ENCODE measurements at places on chromosomes 4 and X.

- DNase-seq: no peak
These were observed 71.1 kb downstream of the CRMP1 start for GRCh38 chr4:5821665-5822358.

DNA sequence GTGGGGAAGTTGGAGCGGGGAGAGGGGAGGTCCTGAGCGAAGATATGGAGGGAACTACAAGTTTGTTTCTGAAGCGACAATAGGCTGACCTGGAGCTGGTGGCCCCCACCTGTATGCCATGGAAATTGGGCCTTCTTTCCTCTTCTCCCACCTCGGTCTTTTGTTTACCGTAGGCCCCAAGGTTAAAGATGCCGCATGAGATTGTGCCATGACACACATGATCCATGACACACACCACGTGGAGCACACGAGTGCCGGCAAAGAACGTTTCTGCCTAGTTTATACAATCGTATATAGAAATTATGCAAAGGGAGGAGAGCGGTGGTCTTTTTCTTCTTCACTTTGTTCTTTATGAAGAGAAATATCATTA lies 408 bp downstream of the TMEM33 start:
- DNase-seq: peak; percentile 44

DNA sequence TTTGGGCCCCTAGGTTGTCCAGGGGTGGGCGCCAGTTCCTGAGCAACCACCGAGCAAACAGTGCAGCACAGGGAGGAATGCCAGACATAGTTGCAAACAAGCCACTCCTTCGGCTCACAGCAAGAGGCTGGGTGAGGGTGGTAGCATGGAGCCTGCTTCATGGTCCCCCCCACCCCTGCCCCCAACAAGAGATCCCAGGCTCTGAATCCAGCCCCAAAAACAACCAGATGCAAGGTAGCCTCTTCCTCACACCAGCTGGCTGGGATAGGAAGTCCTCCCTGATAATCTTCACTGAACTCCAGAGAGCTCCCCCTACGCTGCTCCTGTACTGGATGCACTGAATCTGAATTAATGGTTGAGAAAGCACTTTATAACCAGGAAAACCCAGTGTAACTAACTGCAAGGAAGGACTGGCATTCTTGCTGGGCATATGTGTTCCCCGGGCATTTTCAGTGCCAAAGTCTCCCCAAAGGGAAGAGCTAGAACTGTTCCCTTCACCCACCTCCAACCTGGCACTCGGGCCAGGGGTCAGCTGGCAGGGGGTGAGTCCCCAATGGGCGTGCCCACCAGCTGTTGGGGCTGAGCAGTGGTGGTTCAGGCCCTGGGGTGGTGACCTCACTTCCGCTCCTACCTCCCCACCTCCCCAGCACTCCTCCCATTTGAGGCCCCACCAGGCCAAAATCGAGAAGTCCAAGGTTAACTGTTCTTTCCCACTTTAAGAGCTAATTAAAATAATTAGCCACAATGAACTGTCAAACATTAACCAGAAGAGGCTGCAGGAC lies 1.5 kb downstream of the ELF4 start:
- no peak for DNase-seq

- DNase-seq: no peak
These were observed 268.4 kb upstream of the MAGEB18 start for GRCh38 chrX:25869761-25870160.

GRCh38 chr4:151340751-151341385 lies 15.5 kb upstream of the SH3D19 start:
- no peak for DNase-seq

DNA sequence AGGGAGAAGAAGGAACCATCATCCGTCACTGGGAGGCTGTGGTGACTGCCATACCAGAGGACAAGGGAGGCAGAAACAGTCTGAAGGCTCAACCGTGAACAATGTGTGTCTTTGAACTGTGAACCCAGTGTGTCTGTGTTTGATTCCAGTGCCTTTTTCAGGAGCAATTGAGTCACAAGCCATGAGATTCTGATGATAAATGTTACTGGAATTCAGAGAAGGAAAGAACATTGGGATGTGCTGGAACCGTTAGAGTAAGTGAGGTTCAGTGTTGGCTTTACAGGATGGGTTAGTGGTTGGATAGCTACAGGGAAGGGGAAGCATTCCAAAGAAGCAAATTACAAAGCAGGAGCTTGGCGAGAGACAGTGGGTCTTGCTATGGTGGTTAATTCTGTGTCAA lies 464.4 kb downstream of the TRIML1 start:
- DNase-seq: no peak

DNA sequence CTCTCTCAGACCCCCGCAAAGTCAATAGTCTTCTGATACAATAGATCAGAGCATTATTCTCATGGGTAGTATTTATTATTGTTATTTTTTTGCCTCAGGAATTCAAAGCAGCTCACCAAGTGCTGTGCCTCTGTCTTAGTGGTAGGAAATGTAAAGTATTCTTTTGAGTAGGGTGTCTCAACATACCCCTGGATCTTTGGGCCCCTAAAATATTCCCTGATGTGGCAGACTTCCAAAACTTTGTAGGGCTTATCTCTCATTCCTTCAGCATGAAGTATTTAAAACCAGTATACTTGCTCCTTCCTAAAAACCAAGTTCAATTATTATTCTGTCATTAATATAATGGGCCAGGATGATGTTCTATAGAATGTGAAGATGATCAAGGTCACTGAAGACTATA lies 115.3 kb upstream of the ZNF827 start:
- DNase-seq: no peak

GRCh38 chr4:111283066-111283677 lies 660.3 kb upstream of the PITX2 start:
- DNase-seq: peak; percentile 42

- DNase-seq: no peak
These were observed 29.9 kb upstream of the GPC4 start for GRCh38 chrX:133444952-133445831.

DNA sequence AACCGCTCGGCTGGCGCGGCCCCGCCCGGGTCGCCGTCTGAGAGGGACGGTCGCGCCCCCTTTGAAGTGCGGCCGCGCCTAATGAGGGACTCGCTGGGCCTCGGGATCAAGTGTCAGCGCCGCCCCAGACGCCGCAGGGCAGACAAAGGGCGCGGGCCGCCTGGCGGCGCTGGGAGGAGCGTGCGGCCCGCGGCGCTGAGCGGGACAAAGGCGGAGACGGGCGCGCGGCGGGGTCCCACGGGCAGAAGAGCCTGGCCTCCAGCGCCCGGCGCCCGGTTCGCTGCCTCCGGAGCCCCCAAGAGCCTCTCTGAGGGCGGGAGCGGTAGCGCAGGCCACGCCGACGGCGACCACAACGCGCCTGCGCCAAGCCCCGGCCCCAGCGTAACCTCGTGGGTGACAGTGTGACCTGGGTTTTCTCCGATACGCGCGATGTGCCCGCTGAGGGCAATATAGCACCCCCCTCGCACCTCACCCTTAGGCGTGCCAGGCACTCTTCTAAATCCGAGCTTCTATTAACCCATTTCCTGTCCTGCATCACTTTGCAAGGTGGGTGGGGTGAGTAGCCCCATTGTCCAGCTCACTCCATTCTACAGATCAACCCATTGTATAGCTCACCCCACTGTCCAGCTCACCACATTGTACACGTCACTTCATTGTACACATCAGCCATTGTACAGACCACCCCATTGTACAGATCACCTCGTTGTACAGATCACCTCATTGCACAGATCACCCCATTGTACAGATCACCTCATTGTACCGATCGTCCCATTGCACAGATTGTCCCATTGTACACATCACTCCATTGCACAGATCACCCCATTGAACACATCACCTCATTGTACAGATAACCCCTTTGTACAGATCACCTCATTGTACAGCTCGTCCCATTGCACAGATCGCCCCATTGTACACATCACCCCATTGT lies 33.7 kb upstream of the STX18 start:
- peak; percentile 58 for DNase-seq

DNA sequence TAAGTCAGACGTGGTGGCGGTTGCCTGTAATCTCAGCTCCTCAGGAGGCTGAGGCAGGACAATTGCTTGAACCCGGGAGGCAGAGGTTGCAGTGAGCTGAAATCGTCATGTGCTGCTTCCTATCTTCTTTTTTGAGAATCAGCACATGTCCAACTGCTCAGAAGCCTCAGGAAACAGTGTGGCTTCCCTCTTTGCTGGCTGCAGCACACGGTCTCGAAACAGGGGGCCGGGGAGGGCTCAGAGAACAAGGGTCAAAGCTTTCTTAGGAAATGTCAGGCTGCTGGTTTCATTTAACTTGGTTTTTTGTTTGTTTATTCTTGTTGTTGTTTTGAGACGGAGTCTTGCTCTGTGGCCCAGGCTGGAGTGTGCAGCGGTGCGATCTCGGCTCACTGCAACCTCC lies 31.3 kb downstream of the CRLF2 start:
- DNase-seq: no peak

- no peak for DNase-seq
These were observed 1.9 kb upstream of the CITED1 start for GRCh38 chrX:72307646-72308051.

GRCh38 chr4:38805530-38806145 lies 1.0 kb upstream of the TLR1 start:
- DNase-seq: no peak

DNA sequence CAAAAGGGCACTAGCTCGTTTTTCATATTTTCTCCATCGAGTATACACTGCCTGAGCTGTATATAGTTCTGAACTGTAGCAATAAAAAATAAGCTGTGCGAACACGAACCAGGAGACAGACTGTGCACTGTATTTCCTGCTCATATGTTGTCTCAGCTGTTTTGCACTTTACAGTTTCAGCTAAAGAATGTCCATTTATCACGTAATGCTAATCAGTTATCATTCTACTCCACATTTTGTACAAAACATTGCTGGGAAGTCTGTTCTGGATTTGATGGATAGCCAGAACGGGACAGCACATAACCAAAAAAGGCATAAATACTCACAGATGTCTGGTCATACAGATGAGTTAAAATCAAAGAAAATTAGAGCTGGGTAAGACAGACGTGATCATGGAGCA lies 315.5 kb upstream of the ADGRL3 start:
- no peak for DNase-seq

DNA sequence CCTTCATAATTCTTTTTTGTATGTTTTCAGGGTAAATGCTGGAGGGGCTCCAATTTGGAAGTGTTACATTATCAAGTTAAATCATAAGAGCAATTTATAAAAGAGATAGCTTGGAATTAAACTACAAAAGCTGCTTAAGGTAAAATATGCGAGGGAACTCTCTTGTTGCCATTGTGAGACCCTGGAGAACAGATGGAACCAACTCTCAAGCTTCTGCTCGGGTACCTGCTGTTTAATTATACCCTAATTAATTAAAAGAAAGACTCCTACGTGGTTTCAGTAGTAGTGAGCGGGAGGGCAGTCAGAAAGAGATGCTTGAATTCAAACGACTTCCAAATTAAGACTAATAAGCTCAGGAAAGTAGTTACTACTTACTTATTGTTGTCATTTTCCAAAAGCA lies 313.1 kb upstream of the TACR3 start:
- DNase-seq: no peak

GRCh38 chrX:133580625-133581024 lies 165.3 kb upstream of the GPC4 start:
- DNase-seq: no peak

DNA sequence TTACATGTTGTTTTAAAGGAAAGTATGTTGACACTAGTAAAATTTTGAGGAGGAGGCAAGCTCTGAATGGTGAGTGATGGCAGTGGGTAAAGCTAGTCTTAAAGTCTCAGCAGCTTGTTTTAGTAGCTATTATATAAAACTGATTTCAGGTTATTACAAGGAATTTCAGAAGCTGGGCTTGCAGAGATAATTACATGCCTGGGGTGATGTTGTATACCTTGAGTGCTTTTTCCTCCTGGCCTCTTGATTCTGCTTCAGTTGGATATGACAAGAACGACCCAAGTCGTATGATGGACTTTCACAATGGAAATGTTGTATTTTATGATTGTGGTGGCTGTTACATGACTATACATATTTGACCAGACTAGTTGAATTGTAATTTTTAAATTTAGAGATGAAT lies 175.5 kb upstream of the ADGRL3 start:
- no peak for DNase-seq

DNA sequence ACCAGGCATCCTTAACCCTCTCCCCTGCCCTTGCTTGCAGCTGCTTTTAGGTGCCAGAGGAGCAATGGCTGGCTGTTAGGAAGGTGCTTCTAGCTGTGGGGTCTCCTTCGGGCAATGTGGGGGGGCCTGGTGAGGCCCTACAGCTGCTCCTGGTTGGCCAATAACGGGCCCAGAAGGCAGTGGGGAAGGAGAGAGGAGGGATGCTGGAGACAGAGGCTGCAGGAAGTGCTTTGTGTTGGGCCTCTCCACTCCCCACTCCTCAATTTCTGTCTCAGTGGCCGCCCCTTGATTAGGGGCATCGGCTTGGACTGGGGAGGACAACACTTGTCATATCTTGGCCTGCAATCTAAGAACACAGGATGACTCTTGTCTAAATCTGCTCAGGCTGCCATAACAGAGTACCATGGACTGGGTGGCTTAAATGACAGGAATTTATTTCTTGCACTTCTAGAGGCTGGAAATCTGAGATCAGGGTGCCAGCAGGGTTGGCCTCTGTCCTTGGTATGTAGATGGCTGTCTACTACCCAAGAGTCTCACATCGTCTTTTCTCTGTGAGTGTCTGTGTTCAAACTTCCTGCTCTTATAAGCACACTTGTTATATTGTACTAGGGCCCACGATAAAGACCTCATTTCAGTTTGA lies 374.3 kb downstream of the MID1IP1 start:
- DNase-seq: no peak

- DNase-seq: no peak
These were observed 8.7 kb downstream of the SLC9B1 start for GRCh38 chr4:103010804-103011203.

- no peak for DNase-seq
These were observed 243.4 kb downstream of the ARHGAP10 start for GRCh38 chr4:147975325-147975724.

DNA sequence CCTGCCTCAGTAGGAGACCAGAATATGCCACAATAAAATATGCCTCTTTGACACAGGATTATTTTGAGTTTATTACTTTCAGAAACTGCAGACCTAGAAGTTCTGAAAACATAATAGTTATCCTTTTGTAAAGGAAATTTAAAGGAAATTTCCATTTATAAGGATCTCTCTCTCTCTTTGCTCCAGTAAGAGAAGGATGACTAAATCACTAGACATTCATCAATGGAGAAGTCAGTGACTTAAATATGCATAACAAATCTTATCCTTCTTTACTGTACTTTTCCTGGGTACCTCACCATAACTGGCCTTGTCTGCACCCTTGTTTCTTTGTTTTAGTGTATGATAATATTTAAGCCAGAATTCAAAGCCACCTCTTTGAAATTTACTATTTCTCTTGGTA lies 28.3 kb upstream of the OPHN1 start:
- DNase-seq: no peak

DNA sequence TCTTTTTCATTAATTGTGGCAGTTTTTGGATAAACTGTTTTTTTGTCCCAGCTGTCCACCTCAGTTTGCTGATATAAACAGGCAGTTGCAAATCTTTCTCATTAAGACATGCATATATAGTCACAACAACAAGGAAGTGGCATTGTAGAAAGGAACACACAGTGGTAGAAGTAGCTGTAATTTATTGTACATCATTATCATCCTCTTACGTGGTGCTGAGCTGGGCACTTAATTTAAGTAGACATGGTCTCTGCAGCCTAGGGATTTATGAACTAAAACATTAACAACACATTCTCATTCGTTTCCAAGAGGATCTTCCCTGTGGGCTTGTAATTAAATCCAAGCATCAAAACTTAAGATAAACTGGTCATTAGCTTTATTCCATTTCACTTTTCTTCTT lies 500.2 kb downstream of the INPP4B start:
- no peak for DNase-seq

- DNase-seq: no peak
These were observed 336.7 kb upstream of the GNPDA2 start for GRCh38 chr4:45062935-45063545.
